Lung microvascular endothelial cell (primary cell): ENCODE measurements at places on chromosomes 3 and 15. TPM values are rescaled to one million over a fixed set of nuclear protein-coding genes. Genes with fewer than 3 reads are reported as not detected.

DNA sequence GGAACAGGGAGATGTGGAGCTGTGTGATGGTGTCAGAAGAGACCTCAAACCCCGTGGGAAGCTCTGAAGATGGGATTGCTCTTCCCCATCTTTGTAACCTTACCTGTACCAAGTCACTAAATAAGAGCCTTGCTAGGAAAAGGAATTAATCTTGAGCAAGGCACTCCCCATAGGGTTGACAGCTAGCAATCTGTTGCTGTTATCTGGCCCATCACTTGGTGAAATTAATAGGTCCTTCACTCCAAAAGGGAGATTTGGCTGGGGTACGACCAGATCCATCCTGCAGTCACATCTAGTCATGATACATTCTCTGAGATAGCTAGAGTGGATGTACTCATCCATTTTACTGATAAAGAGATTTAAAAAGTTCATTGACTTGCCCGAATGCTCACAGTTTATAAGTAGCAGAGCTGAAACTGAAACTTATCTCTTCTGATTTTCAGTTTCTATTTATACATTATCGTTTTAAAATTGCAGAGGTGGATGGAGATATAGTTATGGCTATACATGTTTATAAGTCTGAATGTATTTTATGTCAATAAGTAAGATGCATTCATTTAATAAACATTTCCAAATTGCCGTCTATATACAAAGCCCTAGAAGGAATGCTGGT lies 299.1 kb upstream of the MCTP2 start:
- no peak for DNase-seq

SNURF gene
- total RNA-seq: 27.5 and 42.7 TPM in 2 replicates

GRCh38 chr3:66386011-66386924 lies 114.6 kb downstream of the LRIG1 start:
- DNase-seq: no peak

DNA sequence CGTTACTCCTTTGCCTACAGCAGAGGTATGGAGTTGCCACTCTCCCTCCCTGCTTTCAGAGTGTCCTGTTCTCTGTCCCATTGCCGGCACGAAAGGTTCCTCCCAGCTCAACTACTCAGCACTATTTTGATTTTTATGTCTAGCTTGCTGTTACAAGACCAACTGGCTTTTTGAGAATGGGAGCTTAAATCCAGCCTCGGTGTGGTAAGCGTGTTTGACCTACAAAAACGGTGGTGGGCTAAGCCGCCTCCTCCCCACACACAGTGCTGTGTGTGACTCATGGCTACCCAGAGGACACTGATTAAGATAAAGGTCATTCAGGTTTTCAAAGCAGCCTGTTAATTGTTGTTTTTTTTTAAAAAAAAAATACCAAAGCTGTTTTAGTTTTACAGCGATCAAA lies 64.5 kb downstream of the LRTM1 start:
- no peak for DNase-seq

DNA sequence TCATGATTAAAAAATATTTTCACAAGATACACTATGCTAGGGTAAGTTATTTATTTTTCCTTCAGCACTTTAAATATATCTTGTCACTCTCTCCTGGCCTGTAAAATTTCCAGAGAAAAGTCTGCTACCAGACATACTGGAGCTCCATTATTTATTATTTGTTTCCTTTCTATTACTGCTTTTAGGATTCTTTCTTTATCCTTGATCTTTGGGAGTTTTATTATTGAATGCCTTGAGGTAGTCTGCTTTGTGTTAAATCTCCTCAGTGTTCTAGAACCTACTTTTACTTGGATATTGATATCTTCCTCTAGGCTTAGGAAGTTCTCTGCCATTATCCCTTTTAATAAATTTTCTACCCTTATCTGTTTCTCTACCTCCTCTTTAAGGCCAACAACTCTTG lies 142.0 kb upstream of the TGFBR2 start:
- DNase-seq: no peak

GRCh38 chr3:46460051-46460450 lies 4.7 kb downstream of the LTF start:
- no peak for DNase-seq

DET1 gene
- 1.6 and 2.2 TPM in 2 replicates for total RNA-seq

HHLA2 gene
- not detected in 2 replicates for total RNA-seq

DNA sequence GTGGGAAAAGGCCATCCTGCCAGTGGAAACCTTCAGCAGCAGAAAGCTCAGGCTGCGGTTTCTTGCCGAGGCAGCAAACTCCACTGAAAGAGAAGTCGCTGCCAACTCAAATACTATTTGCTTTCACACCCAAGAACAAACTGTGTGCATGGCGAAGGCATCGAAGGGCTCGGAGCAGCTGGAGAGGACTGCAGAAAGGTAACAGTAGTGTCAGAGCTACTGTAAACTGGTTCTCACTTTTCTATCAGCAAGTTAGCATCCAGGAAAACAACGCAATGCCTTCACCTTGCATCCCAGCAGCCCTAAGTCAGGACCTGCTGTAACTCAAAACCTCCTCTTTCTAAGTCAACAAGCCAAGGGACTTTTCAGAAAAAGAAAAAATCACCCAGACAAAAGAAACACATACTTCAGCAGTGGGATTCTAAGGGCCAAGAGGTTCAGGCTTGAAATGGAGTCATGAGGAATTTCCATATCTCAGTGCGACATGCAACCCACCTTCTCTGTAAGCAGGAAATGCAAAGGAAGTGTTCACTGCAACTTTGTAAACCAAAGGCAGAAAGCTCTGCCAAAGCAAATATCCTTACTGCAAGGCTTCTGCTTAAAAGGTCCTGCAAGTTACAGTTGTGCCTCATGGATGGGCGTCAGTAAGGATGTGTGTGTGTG lies 193.5 kb downstream of the FOXP1 start:
- peak; percentile 92 for DNase-seq

DNA sequence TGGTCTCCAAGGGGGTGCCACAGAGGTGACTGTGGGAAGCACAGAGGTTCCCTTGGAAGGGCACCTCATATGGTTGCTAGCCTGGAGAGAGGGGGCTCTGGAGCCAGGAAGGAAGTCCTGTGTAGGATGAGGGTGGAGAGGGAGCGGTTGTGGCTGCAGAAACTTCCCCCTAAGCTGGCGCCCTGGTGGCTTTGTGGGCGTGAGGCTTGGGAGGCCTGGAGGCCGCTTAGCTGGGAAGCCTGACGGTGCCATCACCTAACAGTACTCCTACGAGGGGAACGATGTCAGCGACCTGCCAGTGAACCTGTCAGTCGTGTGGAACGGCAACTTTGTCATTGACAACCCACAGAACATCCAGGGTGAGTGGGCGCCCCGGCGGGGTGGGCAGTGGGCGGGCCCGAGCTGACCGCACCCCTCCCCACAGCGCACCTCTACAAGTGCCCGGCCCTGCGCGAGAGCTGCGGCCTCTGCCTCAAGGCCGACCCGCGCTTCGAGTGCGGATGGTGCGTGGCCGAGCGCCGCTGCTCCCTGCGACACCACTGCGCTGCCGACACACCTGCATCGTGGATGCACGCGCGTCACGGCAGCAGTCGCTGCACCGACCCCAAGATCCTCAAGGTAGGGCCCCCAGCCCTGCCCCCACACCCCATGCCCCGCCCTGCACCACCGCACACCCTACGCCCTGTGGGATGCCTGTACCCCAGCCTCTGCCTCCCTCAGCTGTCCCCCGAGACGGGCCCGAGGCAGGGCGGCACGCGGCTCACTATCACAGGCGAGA lies 31.0 kb downstream of the PLXNA1 start:
- no peak for DNase-seq

RAD54L2 gene
- total RNA-seq: 10.5 and 14.5 TPM in 2 replicates

DNA sequence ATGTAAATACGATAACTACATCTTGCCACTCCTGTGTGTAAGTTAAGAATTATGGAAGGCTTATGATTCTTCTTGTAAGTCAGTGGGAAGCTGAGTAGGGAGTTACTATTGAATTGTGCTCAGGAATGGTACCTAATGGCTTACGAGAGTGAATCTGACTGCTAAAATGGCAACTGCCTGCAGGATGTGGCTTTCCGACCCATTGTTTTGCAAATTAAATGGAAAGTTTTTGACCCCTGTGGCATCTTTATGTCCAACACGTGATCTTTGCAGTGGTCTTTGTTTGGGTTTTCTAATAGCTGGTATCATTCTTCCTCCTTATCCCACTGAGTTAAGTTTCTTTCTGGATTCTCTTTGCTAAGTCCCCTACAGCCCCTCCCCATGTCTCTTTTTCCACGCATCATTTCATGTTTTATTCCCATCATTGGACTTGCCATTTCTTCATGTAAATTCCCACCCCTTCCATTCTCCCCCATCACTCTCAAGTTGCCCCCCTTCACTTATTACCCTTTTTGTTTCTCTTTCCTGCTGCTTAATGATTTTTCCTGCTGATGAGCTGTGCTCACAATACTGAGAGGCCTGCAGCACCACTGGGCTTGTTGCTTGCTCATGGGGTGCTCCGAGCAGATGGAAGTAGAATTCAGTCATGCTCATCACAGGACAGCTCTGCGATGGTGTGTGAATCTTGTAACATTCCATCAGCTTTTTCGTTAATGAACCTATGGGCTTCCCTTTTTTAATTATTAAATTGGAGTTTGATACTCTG lies 428.2 kb upstream of the IL12A start:
- peak; percentile 2 for DNase-seq

MYO5C gene
- 7.4 and 8.5 TPM in 2 replicates for total RNA-seq

- DNase-seq: no peak
These were observed 223.1 kb downstream of the RBMS3 start for GRCh38 chr3:29503958-29504357.

CNTN3 gene
- under 0.01 TPM in 1 of 2 replicates, not detected in the other for total RNA-seq

SEC11A gene
- 231 and 283 TPM in 2 replicates for total RNA-seq

GRCh38 chr3:98901119-98901391 lies 440 bp downstream of the DCBLD2 start:
- peak; percentile 52 for DNase-seq

DNA sequence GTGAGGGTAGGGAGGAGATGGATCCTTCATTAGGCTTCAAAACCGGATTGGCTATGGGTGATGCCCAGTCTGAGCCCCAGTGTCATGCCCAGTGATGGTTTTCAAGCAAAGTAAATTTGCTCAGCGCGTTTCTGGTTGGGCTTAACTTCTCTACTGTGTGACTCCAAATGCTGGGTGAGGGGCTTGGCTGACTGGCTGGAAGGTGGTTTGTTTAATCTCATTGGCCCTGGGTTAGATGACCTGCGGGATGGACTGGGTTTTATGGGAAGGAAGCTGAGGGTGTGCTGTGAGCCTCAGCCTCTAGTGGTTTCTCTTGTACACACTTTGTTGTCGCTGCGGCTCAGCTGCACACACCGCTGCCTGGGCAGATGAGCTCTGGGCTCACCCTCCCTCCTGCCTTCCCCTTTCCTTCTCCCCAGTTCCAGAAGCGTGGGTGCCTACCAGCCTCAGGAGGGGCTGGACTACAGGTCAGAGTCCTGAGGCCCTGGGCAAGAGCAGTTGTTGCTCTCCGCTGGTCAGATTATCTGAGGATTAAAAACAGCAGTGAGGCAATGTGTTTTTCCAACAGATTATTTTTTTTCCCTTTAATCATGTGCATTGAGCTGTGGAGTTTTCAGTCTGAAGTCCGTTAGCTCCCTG lies 18.6 kb downstream of the PDIA5 start:
- peak; percentile 31 for DNase-seq

CADPS gene
- total RNA-seq: not detected in 2 replicates

GRCh38 chr15:64751464-64751863 lies 23.9 kb downstream of the RBPMS2 start:
- no peak for DNase-seq

DNA sequence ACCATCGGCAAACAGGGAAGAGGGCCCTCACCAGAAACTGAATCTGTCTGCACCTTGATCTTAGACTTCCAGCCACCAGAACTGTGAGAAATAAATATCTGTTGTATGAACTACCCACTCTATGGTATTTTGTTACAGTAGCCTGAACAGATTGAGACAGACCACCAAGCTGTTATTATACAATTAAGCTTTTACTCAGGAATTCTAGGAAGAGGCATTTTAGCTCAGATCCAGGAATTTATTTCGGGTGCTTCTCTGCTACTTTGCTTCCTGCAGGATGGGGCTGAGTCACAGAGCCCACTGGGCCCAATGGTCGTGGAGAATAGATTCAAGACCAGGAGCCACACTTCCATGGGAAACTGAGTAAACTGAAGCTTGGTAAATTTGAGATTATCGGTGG lies 145.5 kb upstream of the PFN2 start:
- no peak for DNase-seq

DNA sequence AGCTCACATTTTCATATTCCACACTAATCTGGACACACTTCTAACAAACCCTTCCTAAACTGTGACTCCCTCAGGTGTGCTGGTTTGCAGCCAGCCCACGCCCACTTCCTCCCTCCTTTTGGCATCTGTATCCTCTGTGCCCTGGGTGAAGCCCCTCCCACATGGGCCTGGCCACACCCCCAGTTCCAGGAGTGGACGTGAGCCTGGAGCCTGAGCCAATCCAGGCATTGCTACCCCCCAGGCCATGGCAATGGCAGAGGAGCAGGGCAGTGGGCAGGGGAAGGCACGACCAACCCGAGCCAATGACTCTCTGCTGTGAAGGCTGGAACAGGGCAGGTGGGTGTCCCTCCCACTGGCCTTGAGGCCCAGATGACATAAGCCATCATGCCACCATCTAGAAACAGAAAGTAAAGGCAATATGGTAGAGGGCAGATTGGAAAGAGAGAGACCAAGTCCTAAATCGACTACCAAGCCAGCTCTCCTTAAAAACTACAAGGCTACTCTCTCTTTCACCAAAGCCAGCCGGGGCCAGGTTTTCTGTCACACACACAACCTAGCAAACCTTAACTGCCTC lies 18.6 kb downstream of the FAM174B start:
- no peak for DNase-seq

CERS3 gene
- total RNA-seq: not detected in 2 replicates

DNA sequence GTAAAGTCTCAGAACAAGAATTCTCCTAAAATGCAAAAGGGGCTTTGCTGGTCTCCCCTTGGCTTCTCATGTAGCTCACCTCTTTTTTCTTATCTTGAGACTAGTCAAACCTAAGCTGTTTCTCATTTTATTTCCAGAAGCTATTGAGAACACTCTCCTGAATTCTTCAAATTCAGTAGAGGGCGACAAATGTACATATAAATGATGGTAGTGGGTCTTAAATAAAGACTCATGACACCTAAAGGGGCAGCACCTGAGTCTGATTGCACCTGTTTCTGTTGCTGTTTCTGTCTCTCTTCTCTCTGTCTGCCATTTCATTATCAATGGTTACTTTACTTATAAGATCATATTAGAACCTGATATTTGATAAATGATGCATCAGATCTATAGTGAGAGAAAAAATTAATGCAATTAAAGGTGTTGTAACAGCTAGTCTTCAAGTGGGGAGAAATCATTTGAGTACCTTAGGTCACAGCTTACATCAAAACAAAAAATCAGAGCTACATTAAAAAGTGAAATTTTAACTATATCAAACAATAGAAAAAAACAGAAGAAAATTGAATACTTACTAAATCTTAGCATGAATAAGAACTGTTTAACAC lies 7.0 kb downstream of the ADIPOQ start:
- DNase-seq: peak; percentile 76

GRCh38 chr3:189890496-189890895 lies 230.2 kb downstream of the P3H2 start:
- DNase-seq: no peak

GRCh38 chr3:184694716-184695115 lies 17.1 kb downstream of the MAGEF1 start:
- no peak for DNase-seq

GRCh38 chr3:55329849-55330248 lies 157.3 kb downstream of the WNT5A start:
- DNase-seq: no peak

- no peak for DNase-seq
These were observed 11.6 kb downstream of the TMEM212 start for GRCh38 chr3:171854649-171855305.

ITIH1 gene
- total RNA-seq: not detected in 2 replicates

ATXN7 gene
- 5.2 and 6.3 TPM in 2 replicates for total RNA-seq
